ENCODE measurements at places on chromosomes 2 and 18.

DNA sequence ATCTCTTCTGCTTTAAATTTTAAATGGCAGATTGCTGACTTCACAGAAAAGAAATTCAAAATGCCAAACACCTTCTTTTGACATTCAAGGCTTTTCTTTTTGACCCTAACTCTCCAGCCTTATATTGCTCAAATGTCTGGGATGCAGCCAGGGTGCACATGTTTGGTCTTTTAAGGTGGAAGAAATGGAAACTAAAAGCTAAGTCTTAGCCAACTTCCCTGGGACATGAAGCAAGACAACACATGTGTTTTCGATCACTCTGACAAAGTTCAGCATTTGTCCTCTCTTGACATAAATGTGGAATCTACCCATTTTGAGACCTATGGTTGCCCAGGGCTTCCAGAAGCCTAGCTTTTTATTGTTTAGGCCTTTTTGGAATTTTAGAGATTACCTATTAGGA lies 161.6 kb downstream of the RDH14 start:
- no peak for DNase-seq

DNA sequence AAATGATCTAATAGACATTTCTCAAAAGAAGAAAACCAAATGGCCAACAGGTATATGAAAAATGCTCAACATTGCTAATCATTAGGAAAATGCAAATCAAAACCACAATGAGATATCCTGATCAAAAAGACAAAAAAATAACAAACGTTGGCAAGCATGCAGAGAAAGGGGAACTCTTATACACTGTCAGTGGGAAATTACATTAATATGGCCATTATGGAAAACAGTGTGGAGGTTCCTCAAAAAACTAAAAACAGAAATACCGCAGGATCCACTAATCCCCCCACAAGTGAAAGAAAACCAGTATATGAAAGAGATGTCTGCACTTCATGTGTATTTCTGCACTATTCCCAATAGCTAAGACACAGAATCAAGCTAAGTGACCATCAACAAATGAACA lies 57.7 kb upstream of the CTIF start:
- no peak for DNase-seq

DNA sequence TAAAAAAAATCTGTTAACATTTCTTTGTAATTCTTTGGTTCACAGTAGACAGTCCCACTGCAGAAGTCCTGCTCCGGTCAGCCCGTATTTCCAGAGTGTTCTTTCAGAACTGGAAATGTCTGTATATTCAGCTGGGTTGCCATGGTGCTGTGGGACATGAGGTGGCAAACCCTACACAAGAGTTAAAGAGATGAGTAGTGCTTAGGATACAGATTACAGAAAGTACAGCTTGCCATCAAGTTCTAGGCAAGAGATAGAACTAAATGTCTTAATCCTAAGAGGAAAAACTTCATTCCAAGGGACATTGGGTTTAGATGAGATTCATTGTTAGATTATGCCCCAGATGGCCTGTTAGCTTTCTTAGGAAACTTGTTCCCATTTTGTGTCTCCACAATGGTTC lies 60.1 kb downstream of the FMNL2 start:
- no peak for DNase-seq

DNA sequence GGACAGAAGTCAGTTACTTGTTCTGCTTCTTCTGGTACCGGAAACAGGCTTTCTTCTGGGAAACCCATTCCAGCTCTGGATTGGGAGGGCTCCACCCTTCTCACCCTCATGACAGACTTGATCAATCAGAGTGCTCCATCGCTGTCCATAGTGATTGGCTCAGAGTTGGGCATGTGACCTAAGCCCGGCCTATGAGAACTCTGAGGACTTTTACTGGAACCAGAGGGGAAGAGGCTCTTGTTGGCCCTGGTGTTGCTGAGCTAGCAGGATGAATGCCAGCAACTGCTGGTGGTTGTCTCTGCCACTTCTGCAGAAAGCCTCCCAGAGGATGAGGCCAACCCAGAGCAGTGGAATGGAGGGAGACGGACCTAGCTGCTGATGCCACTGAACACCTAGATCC lies 33.3 kb downstream of the TMEM37 start:
- DNase-seq = no peak

DNA sequence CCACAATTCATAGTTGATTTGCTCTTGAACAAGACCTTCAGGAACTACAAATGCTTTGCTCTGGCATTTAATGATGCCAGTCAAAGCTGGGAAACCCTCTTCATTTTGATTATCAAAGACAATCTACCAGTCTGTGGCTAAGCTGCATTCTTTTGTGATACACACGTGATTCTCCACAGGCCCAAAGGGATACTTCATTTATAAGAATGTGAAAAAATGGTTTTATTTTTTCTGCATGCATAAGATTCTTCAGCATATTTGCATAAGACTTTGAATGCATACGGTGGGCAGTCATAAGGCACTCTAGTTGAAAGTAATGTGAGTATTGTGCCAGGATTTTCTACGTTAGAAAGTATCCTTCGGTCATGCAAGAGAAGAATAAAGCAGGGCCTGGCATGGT lies 33.0 kb upstream of the ARL5A start:
- DNase-seq = no peak

GRCh38 chr2:73987109-73987947 lies 2.6 kb downstream of the TET3 start:
- no peak for DNase-seq

GRCh38 chr2:3169106-3169870 lies 208.3 kb downstream of the EIPR1 start:
- DNase-seq = no peak

DNA sequence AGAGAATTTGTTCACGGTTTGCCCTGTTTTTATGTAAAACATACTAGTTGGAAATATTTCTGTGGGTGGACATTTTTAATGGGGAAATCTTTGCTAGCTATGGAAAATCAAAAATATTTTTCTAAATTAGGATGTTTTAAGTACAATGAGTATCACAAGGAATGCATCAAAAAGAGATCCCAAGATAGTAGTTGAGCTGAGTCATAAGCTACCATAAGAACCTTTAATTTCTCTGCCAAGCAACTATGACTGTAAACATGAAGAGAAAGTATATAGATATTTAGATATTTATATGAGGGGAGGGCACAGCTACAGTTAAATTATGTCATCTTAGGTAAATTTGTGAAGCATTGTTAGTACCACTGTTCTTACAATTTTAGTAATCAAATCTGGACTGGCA lies 646.2 kb downstream of the XIRP2 start:
- no peak for DNase-seq

DNA sequence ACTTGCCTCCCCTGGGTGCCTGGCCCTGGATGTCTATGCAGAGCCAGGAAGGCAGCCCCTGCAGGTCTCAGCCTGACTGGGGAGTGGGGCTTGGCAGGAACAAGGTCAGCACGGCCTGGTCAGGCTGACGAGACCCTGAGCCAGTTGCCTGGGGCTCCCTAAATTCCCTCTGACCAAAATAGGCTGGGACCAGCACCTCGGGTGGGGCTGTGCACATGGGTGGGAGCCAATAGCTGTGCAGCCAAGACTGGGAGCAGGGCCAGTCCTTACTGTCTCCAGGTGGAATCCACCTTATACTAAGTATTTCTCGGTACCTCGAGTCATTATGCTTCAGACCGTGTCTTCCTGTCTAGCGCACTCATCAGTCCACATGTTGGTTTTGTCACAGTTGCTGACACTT lies 11.4 kb upstream of the IL1R2 start:
- DNase-seq = no peak

DNA sequence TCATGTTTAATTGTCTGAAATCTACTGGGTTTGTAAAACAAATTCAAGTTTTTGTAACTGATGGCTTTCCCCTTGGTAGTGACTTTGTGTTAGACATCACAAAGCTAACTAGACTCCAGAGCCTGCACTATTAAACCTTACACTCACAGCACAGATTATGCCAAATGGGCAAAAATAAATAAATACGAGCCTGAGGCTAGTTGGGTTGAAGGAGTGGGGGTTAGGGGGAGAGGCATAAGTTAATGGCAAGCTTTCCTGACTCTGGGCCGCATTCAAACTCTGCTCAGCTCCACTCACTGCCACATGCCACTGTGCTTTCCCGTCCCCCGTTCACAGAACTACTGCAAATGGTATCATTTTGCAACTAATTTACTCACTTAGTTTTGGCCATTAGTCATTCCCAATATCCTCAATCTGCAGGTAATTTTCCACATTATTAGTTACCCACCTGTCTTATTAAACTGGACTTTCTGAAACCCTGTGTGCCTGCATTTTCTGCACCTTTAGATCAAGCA lies 1079.9 kb upstream of the PIK3C3 start:
- DNase-seq = no peak

GRCh38 chr2:111155610-111156009 lies 34.9 kb downstream of the BCL2L11 start:
- no peak for DNase-seq

GRCh38 chr18:51425475-51425874 lies 228.0 kb upstream of the MEX3C start:
- DNase-seq = no peak

DNA sequence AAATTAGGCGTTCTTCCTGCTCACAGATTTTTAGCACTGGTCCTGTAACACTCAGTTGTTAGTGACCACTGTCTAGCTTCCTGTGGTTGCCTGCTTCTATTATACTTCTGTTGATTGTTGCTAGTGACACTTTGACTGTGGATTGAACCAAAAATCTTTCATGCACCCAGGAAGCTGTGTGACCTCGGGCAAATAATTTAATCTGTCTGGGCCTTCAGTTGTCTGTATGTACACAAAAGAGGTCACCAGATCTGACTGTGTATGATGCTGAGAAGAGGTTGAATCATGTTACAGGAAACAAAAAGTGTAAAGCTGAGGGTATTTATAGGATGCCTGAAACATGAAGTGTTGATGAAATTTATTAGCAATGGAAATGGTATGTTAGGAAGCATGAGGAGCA lies 12.7 kb downstream of the ICOS start:
- DNase-seq = no peak

DNA sequence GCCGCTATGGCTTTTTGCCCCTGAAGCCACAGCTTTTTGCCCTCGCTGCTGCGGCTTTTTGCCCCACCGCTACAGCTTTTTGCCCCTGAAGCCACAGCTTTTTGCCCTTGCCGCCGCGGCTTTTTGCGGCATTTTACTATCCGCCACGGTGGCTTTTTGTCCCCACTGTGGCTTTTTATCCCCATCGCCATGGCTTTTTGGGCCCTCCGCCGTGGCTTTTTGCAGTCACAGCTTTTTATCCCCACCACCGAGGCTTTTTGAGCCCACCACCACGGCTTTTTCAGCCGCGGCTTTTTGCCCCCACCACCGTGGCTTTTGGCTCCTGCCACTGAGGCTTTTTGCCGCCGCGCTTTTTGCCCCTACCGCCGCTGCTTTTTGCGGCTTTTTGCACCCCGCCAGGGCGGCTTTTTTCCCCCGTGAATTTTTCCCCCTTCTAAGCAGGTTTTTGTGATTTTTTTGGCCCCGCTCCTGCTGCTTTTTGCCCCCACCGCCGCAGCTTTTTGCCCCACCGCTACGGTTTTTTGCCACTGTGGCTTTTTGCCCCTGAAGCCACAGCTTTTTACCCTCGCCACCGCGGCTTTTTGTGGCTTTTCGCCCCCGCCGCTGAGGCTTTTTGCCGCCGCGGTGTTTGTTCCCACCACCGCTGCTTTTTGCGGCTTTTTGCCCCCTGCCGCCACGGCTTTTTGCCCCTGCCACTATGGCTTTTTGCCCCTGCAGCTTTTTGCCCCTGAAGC lies 2797.2 kb upstream of the TEKT4 start:
- no peak for DNase-seq

DNA sequence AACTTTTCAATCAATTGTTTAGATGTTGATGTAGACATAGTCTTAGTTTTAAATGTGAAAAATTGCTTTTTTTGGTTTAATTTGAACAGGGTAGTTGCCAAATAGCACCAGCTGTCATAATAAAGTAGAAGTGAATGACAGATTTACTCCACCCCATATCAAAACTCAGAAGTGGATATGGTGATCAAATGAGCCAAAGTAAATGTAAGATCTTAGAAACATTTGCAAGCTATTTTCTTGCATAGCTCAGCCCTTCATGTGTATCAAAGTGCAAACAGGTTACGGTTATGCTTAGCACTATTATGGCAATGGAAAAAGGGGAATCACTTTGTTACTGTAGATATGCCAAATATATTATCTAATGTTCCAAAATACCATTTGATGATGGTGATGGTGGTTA lies 540.9 kb upstream of the NRP2 start:
- DNase-seq = no peak

GRCh38 chr2:222861411-222862105 lies 722 bp downstream of the ACSL3 start:
- DNase-seq = no peak

DNA sequence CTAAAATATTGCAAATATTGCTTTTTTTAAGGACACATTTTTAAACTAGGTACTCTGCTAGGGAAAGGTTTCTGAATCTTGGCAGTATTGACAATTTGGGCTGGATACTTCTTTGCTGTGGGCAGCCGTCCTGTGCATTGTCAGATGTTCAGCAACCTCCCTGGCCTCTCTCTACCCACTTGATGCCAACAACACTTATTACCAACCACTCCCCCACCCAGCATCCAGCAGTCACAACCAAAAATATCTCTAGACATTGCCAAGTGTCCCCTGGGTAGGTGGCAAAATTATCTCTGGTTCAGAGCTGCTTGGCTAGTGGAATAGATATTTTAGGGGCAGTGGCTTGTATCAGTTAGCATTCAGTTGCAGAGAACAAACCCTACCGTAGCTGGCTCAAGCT lies 114.3 kb upstream of the PNPT1 start:
- DNase-seq = no peak

GRCh38 chr2:37564356-37564755 lies 107.1 kb downstream of the CDC42EP3 start:
- no peak for DNase-seq

DNA sequence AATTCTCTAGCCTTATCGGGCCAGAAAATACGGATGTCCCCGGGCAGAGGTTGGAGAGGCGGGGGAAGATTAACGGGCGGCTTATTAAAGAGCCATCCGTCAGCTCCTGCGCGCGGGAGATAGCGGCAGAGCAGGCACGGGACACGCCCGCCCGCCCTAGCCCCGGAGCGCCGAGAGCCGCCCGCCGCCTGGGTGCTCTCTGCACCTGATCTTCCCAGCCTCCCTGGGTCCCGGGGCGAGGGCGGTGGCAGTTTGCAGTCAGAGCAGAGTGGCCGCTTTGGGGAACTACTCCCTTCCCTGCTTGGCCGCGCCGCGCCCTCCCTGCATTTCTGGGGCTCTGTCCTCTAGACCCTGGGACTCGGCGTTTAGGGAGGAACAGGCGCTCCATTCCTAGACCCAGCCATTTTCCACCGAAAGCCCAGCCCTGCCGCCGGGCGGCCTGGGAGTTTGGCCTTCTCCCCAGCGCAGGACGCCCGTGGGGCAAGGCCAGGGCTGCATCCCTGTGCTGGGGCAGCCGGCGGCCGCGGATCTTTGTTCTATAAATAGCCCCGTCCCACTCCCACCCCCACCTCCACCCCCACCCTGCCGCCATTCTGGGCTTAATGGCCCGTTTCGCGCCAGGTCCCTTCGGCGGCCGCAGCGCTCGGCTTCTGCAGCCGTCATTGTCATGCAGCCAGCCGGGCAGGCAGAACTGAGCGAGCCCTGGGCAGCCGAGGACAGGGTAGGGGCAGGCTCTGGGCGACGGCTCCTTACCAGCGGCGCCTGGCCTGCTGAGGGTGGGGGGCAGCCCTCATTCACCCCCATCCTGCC lies 6.6 kb downstream of the GAD1 start:
- DNase-seq = no peak

Measured in esophagus squamous epithelium (tissue), 5 donors.